ENCODE measurements at places on chromosomes 5 and 9.

DNA sequence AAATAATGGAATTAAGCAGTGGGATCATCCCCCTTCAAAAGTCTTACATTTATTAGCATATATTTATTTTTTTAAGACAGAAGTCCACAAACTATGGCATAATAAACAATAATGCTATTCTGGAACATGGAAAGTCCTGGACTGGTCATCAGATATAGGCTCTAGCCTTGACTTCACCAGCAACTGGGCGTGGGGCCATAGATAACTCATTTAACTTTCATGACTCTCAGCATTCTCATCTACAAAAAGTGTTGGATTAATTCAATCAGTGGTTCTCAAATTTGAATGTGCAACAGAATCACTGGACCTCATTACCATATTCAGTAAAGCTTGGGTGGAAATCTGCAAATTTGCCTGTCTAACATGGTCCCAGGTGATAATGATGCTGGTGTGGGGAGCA, 253.8 kb downstream of the FBXL7 start:
- no peak for DNase-seq

DNA sequence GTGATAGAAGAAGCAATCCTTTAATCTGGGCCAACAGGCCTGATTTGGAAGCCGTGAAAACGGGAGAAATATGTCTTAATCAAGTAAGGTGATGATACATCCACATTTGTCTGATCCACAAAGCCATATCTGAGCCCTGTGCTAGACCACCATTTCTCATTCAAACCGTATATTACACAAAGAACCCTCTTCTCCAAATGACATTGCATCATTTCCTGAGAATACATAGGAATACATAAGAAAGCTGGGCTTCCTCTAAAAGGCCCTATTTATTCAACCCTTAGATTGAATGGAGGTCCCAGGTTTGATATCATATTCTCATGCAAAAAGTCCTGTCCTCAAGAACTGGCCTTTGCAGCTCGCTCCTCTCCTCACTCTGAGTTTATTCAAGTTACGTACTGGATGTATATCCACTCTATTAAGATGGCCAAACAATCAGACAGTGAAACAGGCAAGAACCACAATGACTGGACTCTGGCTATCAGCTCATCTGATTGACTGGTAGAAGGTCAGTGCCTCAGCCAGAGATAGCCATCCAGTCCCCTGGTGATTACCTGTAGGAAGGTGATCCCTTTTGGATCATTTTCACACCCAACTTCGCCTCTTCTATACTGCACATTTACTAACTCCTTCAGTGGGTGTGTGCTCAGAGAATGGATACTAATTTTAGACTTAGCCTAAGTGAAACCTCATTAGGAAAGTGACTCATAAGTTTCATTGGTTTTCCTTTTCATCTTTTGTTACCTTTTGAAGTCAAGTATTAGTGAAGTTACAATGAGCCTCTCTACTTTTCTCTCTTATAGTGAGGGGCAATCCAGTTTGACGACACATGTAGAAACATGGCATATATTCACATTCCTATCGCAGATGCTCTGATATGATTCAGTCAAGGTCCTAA, 167.6 kb upstream of the WWC1 start:
- no peak for DNase-seq

- no peak for DNase-seq
Measured at GRCh38 chr5:106094204-106094607, 1576.5 kb downstream of the EFNA5 start.

DNA sequence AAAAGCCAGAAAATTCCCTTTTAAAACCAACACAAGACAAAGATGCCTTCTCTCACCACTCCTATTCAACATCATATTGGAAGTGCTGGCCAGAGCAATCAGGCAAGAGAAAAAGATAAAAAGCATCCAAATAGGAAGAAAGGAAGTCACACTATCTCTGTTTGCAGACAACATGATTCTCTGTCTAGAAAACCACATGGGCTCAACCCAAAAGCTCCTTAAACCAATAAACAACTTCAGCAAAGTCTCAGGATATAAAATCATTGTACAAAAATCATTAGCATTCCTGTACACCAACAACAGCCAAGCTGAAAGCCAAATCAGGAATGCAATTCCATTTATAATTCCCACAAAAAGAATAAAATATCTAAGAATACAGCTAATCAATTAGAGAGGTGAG, 112.0 kb downstream of the ADAMTSL1 start:
- no peak for DNase-seq

DNA sequence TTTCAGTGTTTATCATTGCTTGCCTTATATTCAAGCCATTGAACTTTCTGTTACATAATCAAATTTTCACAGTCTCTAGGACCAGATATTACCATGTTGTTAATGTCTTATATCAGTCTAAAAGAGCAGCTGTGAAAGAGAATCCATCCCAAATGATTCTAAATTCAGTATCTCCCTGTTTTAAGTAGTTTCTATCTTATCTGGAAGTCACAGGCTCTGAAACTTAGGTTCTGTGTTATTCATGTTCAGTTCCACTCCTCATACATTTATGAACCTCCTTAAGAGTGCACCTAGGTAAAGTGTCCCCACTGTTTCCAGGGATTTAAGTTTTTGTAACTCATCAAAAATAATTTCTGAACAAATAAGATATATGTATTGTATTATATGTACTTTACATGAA, 9.7 kb downstream of the LYRM7 start:
- DNase-seq: no peak

DNA sequence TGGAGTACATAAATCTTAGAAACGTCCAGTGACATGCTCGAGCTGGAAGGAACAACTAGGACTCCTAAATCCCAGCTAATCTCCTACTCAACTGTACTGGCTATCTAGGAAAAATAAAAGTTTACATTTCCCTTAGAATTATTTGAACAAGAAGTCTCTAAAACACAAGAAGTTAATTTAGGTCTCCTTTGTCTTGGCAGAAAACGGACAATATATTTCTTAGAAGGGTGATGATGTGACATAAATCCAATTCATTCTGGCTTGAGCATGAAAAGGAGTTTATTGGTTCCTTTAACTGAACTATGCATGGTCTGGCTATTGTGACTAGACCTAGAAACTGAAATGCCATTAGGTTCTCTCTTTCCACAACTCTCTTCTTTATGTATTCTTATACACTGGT, 1242.2 kb upstream of the DMAC1 start:
- no peak for DNase-seq

DNA sequence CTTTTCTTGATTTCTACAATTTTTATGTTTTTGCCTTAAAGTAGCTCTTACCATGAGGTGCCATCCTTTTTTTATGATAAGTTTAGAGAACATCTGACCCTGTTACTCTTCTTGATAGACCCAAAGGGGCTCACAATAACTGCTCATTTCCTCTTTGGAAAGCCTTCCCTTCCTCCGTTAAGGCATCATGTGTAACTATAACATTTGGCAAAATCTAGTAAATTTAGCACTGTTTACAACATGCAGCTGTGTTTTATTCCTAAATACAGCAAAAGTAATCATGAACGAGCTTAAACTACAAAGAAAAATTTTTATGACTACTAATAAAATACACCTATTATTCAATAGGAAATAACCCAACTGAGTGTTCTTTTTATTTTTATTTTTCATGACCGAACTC, 705.1 kb downstream of the MAT2B start:
- no peak for DNase-seq
